ENCODE measurements at places on chromosomes 1 and 21.

GRCh38 chr1:6612641-6613360 lies 730 bp upstream of the PHF13 start:
- no peak for DNase-seq

DNA sequence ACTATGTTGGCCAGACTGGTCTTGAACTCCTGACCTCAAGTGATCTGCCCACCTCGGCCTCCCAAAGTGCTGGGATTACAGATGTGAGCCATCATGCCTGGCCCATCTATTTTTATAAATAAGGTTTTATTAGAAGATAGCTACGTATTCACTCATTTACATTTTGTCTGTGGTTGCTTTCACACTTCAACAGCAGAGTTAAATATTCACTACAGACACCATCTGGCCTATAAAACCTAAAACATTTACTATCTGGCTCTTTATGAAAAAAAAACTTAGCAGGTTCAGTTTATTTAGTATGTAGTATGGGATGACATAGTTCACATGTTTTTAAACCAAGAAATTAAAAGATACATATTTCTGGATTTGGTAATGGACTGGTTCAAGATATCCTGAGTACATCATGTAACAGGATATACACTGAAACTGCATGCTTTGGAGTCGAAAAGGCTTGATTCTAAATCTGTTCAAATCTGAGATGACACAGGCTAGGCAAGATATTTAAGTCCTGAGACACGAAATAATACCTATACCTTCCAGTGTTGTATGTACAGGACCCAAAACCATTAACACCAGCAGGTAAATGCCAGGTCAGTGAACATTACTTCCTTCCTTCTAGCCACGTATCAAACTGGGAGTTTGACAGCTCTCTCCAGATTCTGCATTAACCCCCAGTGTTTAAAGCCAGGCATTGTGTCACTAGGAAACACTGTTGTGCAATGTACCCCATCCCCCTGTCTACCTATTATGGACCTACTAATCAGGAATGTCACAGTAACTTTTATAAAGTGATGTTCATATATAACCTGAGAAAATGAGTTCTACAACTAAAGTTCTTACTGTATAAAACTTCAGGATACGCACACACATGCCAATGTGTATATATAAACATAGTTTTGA lies 54.3 kb upstream of the SDC3 start:
- DNase-seq: no peak

DNA sequence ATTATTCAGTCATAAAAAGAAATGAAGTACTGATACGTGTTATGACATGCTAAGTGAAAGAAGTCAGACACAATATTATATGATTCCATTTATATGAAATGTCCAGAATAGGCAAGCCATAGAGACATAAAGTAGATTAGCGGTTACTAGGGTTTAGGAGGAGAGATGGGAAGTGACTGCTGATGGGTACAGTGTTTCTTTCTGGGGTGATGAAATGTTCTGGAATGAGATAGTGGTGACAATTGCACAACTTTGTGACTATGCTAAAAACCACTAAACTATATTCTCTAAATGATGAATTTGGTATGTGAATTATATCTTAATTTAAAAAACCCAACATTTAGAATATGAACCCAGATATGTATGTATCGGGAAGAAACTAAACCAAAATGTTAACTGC lies 27.6 kb downstream of the IPP start:
- DNase-seq: no peak

GRCh38 chr1:209354111-209354839 lies 229.2 kb upstream of the CAMK1G start:
- DNase-seq: peak; percentile 36

DNA sequence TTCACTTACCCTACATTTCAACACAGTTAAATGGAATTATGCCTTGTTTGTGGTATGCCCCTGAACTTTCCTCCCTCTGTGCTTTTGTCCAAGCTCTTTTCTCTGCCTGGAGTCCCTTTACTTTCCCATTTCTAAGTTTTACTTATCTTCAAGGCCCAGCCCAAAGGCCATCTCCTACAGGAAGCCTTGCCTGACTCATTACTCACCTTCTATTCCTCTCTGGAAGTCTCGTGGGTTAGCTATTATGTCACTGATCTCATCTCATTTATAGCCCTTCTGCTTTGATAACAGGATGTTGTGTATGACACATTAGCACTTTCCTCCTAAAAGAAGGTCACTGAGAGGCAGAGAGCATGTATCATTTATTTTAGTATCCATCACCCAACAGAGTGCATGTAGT lies 78.8 kb upstream of the CD1D start:
- no peak for DNase-seq

DNA sequence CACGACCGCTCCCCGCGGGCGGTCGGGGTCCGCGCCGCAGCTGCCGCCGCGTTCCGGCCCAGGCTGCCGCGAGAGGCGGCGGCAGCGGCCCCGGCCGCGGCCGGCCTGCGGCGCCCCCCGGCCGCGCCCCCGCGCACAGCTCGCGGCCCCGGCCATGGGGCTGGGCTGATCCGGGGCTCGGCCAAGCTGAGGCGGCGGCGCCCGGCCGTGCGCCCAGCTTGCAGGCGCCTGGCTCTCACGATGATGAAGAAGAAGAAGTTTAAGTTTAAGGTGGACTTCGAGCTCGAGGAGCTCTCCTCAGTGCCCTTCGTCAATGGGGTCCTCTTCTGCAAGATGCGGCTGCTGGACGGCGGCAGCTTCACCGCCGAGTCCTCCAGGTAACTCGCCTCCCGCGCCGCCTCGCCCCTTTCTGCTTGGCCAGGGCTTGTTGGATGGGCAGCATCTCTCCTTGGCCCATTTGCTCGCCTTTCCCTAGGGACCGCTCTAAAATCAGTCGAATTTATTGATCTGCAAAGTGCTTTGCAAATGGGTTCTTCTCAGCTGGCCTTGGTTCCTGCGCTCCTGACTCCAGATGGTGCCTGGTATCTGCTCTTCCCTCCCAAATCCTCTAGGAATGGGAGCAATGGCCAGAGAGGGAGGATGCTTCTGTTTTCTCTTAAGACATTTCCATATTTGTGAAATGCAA lies 431 bp downstream of the EEIG2 start:
- DNase-seq: peak; percentile 15

- DNase-seq: no peak
Measured at GRCh38 chr1:213570487-213570886, 417.3 kb upstream of the PROX1 start.

DNA sequence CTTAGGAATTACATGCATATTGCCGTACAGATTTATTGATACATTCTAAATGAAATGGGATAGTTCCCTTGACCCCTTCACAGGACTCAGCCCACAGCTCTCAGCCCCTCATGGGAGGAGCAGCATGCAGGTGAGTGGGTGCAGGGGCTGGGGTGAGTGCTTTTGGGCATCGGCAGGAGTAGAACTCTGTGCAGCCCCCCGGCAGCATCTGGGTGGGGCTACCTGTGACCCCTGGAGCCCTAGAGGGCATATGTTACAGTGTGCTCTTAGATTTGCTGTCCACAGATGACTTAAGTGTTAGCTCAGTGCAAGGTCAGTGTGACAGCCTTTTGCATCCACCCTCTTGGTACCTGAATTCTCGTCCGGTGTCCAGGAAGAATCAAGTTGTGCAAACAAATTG lies 120.3 kb downstream of the GALNT2 start:
- DNase-seq: no peak

- DNase-seq: no peak
Measured at GRCh38 chr1:220689666-220690065, 497 bp upstream of the C1orf115 start.

DNA sequence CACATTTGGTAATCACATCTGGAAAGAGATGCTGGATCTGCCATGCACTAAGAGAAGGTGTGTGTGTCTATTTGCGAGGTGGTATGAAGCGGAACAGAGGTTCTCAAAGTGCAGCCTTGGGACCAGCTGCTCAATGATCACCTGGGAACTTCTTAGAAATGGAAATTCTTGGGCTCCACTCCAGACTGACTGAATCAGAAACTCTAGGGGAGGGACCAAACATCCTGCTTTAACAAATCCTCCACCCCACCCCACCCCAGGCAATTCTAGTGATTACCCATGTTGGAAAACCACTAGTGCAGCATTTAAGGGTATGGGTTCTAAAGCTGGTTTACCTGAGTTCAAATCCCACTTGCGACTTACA lies 143.9 kb upstream of the JUN start:
- no peak for DNase-seq

DNA sequence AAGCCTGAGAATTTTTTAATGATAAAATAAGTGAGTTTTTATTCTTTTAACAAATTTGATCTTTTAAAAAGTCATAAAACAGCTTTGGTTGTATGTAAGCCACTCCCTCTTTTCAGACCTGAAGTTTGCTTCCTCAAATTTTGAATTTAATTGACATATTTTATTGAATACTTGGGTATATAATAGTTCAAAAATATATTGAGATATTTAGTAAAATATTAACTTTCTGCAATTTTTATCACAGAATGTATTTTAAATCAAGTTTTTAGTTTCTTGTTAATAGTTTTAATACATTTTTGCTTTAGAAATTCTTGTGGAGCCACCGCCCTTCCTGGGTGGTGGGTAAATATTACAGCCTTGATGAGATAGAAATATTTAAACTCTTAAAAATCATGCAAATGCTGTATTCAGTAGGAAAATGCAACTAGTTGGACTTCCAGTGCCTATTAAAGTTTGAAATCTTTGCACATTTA lies 867 bp downstream of the PTPRC start:
- DNase-seq: no peak

GRCh38 chr1:185017338-185017737 lies 28.0 kb upstream of the RNF2 start:
- DNase-seq: peak; percentile 22

DNA sequence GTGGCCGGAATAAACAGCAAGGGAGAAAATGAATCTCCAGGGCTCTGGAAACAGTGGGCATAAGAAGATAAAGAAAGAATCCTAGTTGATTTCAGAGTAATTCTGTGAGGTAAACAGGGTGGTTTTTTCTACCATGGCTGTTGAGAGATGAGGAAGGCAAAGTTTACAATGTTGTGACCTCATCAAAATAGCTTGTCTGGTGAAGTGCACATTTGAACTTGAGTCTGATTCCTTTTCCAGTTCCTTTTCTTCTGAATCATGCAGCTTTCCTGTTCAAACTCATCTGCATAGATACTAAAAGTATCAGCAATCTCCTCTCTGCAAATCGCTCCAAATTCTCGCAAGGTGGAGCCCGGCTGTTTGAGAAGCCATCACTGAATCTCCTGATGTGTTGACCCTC lies 161.7 kb downstream of the PLPP3 start:
- DNase-seq: no peak

DNA sequence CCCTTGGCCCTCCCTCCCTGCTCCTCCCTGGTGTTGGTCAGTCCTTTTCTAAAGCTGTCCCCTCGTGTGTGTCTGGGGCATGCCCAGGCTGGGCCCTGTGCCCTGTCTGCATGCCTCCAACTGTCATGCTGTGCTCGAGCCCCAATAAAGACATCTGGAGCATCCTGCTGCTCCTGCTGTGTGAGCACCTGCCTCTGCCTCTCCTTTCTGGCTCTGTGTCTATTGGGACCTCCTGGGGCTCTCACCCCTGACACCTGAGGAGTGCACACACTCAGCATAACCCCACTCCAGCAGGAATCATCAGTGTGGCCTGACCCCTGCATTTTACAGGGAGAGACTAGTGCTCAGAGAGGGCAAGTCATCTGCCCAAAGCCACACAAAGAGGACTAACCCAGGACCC lies 23.7 kb downstream of the KCNC4 start:
- no peak for DNase-seq

DNA sequence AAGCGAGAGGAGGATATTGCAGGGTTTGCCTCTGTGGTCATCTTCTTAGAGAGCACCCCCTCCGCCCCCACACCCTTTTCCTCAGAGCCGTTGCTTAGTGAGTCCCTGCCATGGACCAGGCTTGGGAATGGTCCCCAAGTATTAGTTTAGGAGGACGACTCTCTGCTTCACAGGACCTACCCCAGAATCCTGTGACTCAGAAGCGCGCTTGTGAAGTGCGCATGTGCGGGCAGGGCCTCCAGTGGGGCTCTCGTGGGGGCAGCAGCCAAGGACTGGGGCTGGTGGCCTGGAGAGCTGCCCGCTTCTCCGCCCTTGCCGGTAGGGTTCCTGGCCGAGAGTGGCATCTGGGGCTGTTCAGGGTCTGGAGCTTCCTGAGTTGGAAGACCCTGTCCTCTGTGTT lies 37.3 kb upstream of the HMGN1 start:
- DNase-seq: no peak

- no peak for DNase-seq
Measured at GRCh38 chr1:24704411-24705259, 40.6 kb upstream of the CLIC4 start.

GRCh38 chr1:24639881-24640280 lies 3.2 kb upstream of the SRRM1 start:
- no peak for DNase-seq

GRCh38 chr1:171644805-171645483 lies 7.5 kb downstream of the MYOC start:
- peak; percentile 69 for DNase-seq

GRCh38 chr1:107309962-107310361 lies 169.1 kb downstream of the NTNG1 start:
- DNase-seq: no peak

GRCh38 chr1:206560007-206560716 lies 52.1 kb downstream of the EIF2D start:
- no peak for DNase-seq

- no peak for DNase-seq
Measured at GRCh38 chr1:44792736-44793502, 4.9 kb upstream of the BEST4 start.

DNA sequence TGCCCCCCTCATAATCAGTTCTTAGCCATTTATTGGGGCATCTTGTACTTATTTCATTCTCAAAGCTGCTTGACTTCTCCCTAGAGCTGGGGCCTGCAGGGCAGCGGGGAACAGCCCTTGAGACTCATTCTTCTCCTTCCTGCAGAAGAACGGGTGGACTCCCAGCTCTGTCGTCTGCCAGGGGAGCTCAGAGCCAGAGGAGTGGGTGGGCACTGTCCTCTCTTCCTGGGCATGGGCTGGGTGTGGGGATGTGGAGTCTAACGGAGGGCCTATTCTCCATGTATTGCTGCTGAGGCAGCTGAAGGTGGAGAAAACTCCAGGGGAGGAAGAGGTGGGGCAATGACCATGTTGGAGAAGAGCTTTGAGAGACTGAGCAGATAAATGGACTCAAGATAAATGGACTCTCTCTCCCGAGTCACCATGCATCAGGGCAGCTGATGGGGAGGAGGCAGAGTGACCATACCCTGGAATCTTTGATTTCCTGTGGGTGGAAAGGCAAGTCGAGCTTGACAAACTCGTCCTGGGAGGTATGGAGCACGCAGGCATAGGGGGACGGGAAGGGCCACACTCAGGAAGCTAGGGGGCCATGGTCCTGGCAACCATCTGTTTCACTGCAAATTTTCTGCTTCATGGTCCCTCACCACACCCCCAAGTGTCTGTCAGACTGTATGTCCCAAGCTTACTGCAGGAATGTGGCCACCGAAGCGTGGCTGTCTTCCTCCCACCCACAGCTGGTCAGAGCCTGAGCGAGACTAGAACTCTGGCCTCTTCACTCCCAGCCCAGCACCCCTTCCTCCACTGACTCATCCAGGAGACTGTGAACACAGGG lies 56.9 kb upstream of the ATP2B4 start:
- DNase-seq: no peak

- no peak for DNase-seq
Measured at GRCh38 chr1:66412704-66413103, 121.2 kb upstream of the SGIP1 start.

GRCh38 chr1:80085067-80085466 lies 1078.5 kb upstream of the ADGRL4 start:
- no peak for DNase-seq

Data from hematopoietic multipotent progenitor cell treated with erythropoietin and hydrocortisone succinate and interleukin-3 and kit ligand, for 17 days (in vitro differentiated cells).